ENCODE measurements at places on chromosomes 2 and 18. TPM values are rescaled to one million over a fixed set of nuclear protein-coding genes. Genes with fewer than 3 reads are reported as not detected.

DNA sequence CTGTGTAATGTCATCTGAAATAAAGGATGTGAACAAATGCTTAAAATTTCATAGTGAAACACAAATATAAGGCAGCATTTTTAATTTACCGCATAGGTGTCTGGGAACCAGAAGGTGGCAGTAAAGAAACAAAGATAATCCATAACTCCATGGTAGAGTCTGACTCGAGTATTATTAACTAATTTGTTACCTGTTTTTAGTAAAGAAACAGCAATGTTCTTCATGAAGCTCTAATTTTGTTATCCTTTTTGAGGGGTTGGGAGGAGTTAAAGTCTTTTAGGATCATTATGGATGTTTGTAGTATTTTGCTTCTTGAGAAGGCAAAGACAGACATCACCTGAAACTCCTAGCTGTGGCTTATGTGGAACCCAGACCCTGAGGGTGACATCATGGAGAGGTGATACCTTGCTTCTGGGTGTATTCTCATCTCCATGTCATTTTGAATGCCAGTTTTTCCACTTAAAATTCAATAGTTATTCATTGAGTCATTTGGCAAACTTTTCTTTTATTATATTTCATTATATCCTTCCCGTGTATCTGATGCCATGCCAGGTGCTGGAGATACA is 286.2 kb upstream of the EPAS1 start:
- DNase-seq = no peak

DNA sequence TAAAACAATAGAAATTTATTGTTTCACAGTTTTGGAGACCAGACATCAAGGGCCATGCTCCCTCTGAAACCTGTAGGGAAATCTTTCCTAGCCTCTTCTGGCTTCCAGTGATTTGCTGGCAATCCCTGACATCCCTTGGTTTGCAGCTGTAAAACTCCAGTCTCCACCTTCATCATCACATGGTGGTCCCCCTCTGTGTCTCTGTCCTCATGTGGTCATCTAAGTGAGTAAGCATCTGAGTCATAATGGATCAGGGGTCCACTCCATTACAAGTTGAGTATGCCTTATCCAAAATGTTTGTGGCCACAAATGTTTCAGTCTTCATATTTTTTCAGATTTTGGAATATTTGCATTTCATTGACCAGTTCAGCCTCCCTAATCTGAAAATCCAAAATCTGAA is 5.6 kb upstream of the SGPP2 start:
- DNase-seq = no peak

DNA sequence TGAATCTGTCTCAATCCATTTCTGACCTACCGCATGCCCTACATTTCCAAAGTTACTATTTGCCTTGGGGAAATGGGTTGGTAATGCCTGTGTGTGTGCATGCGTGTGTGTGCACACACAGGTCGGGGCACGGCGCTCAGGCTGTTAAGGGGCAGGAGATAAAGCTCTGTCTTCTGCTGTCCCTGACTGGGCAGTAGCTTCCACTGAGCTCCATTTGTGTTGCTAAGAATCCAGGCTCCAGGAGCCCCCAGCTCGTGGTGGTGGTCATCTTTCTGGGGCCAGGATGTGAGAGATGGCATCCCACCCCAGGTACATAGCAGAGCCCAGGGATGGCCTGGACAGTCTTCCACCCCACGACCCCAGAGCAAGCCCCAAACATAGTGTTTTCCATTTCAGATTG is 66.7 kb upstream of the HS6ST1 start:
- DNase-seq = no peak

DNA sequence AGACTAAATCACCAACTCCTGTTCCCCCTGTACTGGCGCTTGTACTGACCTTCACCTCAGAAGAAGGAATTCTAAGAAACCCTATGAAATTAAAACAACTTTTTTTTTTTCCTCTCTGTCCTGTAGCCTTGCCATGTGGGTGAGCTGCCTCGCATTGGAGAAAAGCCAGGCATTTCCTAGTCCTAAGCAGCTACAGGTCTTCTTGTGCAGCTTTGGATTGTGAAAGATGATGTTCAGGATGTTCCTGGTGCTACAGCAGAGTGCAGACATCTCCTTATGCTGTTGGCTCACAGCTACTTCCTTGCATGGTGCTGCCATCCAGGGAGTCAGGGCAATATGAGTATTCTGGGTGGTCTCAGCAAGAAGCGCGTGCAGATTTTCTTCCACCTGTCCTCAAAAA is 11.9 kb downstream of the PIK3C3 start:
- no peak for DNase-seq

OSGEPL1 gene
- total RNA-seq = 16.2 TPM

DNA sequence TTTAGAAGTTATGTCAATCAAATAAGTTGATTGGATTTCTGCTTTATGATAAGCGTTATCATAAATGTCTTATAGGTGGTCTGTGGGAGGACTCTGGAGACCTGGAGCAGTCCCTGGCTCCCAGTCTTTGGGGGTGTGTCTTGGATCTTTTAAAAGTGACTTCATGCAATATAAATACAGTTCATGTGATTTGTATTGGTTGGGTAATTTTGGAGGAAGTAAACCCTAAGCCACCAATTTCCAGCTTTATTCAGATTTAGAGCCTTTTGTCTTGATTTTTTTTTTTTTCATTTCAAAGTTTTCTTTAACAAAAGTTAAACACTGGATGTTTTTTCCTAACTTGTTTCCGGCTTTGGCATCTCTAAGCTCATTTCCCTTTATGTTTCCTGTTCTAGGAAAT is 68.8 kb downstream of the MAP4K4 start:
- DNase-seq = no peak

DNA sequence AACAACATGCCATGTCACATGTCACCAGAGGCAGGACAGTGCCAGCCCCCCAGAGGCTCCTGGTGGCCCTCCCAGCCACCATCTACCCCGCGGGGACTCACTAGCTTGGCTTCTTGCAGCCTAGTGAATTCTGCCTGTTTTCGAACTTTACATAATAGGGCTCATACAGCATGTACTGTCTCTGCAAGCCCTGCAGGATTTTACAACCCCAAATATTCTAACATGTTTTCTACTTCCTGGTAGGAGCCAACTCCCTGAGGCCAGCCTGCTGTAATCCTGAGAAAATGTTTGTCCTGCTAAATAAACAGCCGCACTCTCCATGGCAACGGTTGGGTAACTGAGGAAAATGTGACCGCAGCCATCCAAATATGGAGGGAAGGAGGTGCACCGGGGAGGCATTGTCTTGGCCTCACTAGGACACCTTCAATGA is 2.7 kb downstream of the PER2 start:
- DNase-seq = no peak

AQP12B gene
- not detected for total RNA-seq

DNA sequence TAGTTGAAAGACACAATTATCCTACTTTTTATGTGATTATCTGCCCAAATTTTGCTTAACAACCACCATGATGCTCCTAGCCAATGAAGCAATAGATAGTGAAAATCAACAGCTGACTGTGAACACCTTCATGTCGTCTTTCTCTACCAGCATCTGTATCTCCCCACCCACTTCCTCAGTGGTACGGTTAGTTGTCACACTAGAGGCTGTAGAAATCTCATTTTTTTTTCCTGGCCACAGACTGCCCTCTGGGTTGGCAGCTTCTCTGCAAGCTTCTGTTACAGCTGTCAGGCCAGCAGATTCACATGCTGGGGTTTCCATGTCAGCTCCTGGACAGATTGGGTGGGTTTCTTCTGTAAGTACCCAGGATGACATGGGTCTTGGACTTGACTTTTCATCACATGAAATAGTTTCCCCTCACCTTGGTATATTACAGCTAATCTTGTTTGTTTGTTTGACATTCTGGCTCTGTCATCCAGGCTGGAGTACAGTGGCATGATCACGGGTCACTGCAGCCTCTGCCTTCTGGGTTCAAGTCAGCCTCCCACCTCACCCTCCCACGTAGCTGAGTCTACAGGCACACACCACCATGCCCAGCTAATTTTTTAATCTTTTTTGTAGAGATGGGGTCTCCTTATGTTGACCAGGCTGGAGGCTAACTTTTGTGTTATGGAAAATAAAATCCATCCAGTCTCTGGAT is 24.3 kb downstream of the STAT4 start:
- peak; percentile 61 for DNase-seq

NEU2 gene
- not detected for total RNA-seq

- no peak for DNase-seq
These were observed 409.8 kb downstream of the ZNF521 start for GRCh38 chr18:24942144-24942543.

GRCh38 chr2:181441670-181442069 is 15.5 kb upstream of the ITGA4 start:
- DNase-seq = no peak

- DNase-seq = no peak
These were observed 11.6 kb downstream of the IRS1 start for GRCh38 chr2:226788064-226788463.

DNA sequence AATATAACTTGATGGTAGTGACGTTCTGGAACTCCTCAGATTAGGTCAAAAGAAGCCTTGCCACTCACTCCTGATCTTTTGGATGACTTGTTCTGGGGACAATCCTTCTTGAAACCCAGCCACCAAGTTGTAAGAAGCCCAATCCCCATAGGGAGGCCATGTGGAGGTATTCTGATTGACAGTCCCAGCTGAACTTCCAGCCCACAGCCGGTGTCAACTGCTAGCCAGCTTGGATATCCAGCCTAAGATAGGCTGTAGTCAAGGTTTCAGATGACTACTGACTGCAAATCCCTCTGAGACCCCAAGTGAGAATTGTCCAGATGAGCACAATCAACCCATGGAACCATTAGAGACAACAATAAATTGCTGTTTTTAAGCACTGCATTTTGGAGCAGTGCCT is 31.4 kb downstream of the EIF2AK2 start:
- no peak for DNase-seq

NYAP2 gene
- not detected for total RNA-seq

DNA sequence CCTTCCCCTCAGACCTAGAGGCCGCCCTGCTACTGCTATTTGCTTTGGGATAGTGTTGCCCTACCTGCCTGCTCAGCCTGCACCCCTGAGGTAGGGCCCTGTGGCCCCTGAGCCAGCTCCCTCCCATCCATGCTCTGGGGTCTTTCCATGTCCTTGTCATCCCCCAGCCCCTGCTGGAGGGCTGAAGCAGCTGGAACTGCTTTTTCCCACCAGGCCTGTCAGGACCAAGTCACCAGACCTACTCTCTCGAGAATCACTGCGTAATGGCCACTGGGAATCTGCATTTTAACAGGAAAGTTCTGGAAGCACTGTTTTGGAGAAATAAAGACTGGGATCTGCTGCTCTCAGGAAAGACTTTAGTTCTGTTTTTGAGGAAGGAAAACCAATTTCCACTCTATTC is 20.2 kb upstream of the SLC35F6 start:
- DNase-seq = no peak

GRCh38 chr2:8652774-8653426 is 29.0 kb upstream of the ID2 start:
- no peak for DNase-seq

CEP192 gene
- 42.9 TPM for total RNA-seq

- no peak for DNase-seq
These were observed 12.2 kb downstream of the MDH1 start for GRCh38 chr2:63600881-63601460.

GRCh38 chr2:148680462-148680861 is 35.9 kb downstream of the EPC2 start:
- no peak for DNase-seq

MSTN gene
- not detected for total RNA-seq

- no peak for DNase-seq
These were observed 856 bp downstream of the ACAA2 start for GRCh38 chr18:49812286-49813068.

DNA sequence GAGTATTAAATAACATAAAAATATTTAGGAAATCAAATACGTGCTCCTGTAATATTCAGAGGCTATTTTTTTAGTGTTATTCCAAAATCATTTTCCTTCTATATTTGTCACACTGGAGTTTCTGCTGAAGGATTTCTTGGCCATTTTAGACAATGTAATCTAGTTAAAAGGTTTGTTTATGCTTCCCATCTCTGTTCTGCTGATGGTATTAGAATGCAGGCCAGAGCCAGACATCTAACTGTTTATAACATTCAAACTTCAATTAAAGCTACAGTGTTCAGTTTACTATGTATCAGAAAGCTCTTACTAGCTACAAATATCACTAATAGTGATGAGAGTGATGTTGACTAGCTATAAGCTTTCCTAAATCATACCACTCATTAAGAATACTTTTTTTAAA is 7.9 kb downstream of the MBD5 start:
- DNase-seq = no peak

DNA sequence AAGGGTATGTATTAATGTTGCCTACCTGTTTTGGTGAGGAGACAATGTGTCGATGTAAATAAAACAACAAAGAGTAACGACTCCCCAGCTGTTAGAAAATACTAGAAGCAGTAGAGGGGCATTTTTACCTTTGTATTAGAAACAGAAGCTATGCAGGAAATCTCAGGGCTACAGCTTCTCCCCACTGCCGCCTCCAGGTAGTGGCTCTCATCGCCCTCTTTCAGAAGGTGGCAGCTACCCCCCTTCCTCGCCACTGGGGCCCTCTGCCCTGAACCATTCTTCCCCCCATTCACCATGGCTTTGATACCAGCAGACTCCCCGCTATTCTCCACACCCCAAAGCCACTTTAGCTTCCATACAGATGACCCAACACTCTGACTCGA is 6.7 kb downstream of the PLA2R1 start:
- DNase-seq = no peak

- DNase-seq = no peak
These were observed 483.5 kb upstream of the SALL3 start for GRCh38 chr18:78496079-78496478.

- DNase-seq = no peak
These were observed 348.6 kb upstream of the SALL3 start for GRCh38 chr18:78630981-78631510.

GRCh38 chr2:206569470-206569869 is 72.8 kb upstream of the FAM237A start:
- no peak for DNase-seq

DNA sequence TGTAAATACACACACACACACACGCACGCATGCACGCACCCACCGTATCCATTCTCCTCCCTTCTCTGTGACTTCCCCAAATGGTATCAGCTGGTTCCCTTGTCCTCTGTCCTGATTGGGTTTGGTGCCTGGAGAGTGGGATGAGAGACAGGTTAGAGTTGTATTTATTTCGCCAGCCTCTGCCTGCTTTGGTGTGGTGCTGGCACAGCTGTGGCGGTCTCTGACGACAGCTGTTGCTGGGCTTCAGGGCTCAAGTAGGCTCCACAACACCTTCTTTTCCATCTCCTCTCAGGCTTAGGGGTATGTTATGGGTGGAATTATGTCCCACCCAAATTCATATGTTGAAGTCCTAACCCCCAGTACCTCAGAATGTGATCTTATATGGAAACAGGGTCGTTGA is 94.9 kb upstream of the ITGA6 start:
- no peak for DNase-seq

DNA sequence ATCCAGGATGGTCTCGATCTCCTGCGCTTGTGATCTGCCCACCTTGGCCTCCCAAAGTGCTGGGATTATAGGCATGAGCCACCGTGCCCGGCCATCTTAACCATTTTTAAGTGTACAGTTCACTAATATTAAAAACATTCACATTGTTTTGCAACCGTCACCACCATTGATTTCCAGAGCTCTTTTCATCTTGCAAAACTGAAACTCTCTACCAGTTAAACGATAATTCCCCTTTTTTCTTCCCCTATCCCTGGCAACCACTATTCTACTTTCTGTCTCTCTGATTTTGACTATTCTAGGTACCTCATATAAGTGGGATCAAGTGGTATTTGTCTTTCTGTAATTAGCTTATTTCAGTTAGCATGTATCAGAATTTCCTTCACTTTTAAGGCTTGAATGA is 16.8 kb upstream of the NEUROD1 start:
- no peak for DNase-seq
